NCI-H524 (cell line): ENCODE measurements at places on chromosomes 12 and 14.

GRCh38 chr12:45051572-45052125, 750 bp upstream of the DBX2 start:
- peak; percentile 87 for DNase-seq

- DNase-seq = no peak
These were observed 41.7 kb upstream of the RGS6 start for GRCh38 chr14:71890541-71890940.

- DNase-seq = no peak
These were observed 442.5 kb downstream of the EGLN3 start for GRCh38 chr14:33508126-33509062.

- no peak for DNase-seq
These were observed 20.9 kb downstream of the RNASE9 start for GRCh38 chr14:20539906-20540305.

GRCh38 chr14:95237958-95238340, 80.6 kb upstream of the DICER1 start:
- no peak for DNase-seq

DNA sequence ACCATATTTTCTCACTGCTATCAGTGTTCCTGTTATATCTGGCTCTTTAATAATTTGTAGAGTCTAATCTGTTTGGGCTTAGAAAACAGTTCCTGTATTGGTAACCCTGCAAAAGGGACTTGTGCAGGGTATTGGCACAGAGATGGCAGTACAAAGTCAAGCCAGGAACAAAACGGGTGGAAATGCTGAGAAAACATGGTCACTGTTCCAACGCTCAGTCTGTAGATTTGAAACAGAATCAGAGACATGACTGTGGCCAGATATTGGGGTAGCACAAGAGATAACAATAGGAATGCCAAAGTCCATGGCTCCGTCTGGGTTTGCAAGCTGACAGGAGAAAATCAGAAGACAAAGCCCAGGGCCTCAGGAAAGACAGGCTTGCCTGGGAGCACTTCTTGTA, 290.7 kb upstream of the PDE3A start:
- DNase-seq = no peak

GRCh38 chr12:80709811-80710726, 2.6 kb downstream of the MYF6 start:
- DNase-seq = no peak

DNA sequence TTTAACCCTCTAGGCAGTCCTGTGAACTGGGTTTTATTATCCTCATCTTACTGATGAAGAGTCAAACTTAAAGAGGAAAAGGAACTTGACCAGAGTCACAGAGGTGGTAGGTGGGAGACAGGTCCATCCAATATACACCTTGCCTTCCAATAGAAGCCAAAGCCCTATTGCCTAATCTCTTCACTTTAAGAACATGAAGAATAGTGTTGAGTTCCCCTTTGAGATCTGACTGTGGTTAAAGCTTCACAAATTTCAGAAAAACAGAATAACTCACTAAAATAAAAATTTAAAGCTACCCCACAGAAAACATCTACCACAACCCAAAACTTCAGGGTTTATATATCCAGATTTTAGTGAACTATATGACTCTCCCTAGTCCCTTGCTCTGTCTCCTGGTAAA, 115.4 kb downstream of the ETV6 start:
- DNase-seq = no peak

- no peak for DNase-seq
These were observed 164.5 kb downstream of the ANO2 start for GRCh38 chr12:5780536-5780935.
